ENCODE measurements at places on chromosomes 6 and 20.

GRCh38 chr6:149130508-149130907 lies 187.0 kb upstream of the TAB2 start:
- no peak for DNase-seq

GRCh38 chr6:64505312-64505711 lies 869.7 kb downstream of the PHF3 start:
- no peak for DNase-seq

- no peak for DNase-seq
These were observed 402.8 kb downstream of the PKHD1 start for GRCh38 chr6:51684603-51685002.

GRCh38 chr6:108710551-108710950 lies 137.7 kb upstream of the ARMC2 start:
- no peak for DNase-seq

GRCh38 chr6:81847866-81848265 lies 95.4 kb upstream of the TENT5A start:
- DNase-seq: no peak

GRCh38 chr6:50993941-50994720 lies 175.5 kb downstream of the TFAP2B start:
- DNase-seq: no peak
